ENCODE measurements at places on chromosomes 7 and 10. TPM values are rescaled to one million over a fixed set of nuclear protein-coding genes. Genes with fewer than 3 reads are reported as not detected.

- DNase-seq: no peak
These were observed 40.0 kb downstream of the CALD1 start for GRCh38 chr7:134819401-134819800.

- no peak for DNase-seq
These were observed 278.2 kb downstream of the PLXDC2 start for GRCh38 chr10:20094226-20094976.

- DNase-seq: no peak
These were observed 671.0 kb upstream of the FOXK1 start for GRCh38 chr7:4010923-4011656.

The ATP6V0A4 gene
- not detected for total RNA-seq

GRCh38 chr7:26614503-26614902 is 249.9 kb downstream of the SKAP2 start:
- DNase-seq: no peak

- DNase-seq: no peak
These were observed 324.3 kb upstream of the GALNT17 start for GRCh38 chr7:70807650-70808049.

DNA sequence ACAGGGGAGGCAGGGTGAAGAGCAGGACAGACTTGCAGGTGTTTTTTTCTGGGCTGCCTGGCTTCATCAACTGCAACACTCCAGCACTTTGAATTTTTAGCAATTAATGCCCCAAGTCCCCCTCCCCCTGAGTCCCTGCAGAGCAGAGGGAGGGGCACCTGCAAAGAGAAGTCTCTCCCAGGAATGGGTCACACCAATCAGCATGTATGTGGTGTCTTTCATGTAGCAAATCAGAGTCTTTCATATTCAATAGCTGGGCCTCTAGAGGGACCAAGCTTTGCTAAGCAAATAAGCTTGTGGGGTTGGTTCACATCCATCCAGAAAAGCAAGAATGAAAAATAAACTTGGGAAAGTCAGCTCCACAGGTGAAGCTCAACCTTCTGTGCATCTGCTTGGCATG is 90.7 kb downstream of the PARP12 start:
- no peak for DNase-seq

- DNase-seq: no peak
These were observed 143.3 kb upstream of the VSTM2A start for GRCh38 chr7:54398863-54399262.

- no peak for DNase-seq
These were observed 44.9 kb downstream of the TMEM178B start for GRCh38 chr7:141118767-141119166.

DNA sequence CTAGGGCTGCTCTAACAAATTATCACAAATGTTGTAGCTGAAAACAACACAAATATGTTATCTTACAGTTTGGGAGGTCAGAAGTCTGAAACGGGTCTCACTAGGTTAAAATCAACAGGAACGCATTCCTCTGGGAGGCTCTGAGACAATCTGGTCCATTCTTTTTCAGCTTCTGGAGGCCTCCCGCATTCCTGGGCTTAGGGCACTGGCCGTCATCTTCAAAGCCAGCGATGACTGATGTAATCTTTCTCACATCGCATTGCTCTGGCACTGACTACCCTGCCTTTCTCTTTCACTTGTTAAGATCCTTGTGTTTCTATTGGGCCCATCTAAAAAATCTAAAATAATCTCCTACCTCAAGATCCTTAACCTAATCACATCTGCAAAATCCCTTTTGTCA is 1071.5 kb upstream of the C7orf33 start:
- DNase-seq: no peak

The ANKRD61 gene
- total RNA-seq: 0.20 TPM

The FLNC gene
- 591 TPM for total RNA-seq

The MYL10 gene
- total RNA-seq: not detected

The SNX8 gene
- total RNA-seq: 16.7 TPM

- DNase-seq: no peak
These were observed 185.7 kb downstream of the KIAA1217 start for GRCh38 chr10:24394461-24395190.

The RGR gene
- 0.79 TPM for total RNA-seq

DNA sequence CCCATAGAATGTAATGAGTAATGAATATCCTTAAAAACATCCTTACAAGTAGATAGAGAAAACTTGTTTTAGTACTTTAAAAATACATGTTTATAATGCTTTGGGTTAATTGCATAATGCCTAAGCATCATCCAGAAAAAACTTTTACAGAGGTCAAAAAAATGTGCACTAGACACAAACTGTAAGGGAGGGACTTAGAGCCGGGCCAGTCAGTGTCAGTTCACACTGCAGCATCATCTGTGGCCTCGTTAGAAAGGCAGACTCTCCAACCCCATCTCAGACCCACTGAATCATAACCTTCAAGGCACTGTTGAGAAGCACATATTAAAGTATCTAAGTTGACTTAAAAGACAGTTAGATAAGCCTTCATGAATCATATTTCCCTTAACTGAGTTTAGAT is 230.1 kb upstream of the PRPS1L1 start:
- no peak for DNase-seq

- no peak for DNase-seq
These were observed 75.6 kb downstream of the CCDC6 start for GRCh38 chr10:59830601-59831259.

DNA sequence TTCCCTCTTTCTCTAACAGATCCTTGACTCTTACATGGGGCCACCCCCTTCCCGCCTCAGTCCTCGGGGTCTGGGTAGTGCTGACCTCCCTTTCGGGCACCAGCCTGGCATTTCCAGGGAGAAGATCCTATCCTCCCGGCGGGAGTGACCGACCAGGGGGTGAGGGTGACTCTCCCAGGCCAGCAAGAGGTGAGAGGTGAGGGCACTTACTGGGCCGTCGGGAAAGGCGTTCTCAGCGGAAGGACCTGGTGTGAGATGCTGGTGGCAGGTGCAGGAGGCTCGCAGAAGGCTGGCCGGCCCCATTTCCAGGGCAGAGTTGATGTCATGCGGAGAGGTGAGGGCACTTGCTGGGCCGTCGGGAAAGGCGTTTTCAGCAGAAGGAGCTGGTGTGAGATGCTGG is 4.2 kb upstream of the FOXL3 start:
- DNase-seq: no peak

The PRLHR gene
- not detected for total RNA-seq

GRCh38 chr7:12623885-12624498 is 53.5 kb downstream of the SCIN start:
- DNase-seq: no peak

The AGR2 gene
- not detected for total RNA-seq

GRCh38 chr10:12018438-12019282 is 23.9 kb downstream of the UPF2 start:
- no peak for DNase-seq

GRCh38 chr10:109741712-109742111 is 181.6 kb downstream of the XPNPEP1 start:
- no peak for DNase-seq

The CYP2W1 gene
- not detected for total RNA-seq

The SPAM1 gene
- total RNA-seq: not detected

DNA sequence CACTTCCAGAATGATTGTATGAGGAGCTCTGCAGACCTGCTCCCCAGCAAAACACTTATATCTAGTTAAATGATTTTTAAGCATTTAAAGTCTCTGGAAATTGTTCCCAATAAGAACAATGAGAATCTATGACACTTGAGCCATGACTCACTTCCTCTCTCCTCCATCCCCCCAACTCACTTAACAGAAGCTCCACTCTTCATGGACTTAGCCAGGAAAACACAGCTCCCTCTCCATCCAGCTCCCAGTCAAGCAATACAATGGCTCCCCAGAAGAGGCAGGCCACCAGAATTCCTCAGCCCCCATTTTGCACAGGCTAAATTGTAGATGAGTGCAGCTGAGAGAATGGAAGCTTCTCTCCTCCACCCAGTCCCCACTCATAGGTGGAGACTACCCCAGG is 27.0 kb downstream of the AOC1 start:
- DNase-seq: no peak

GRCh38 chr7:70578131-70578530 is 553.8 kb upstream of the GALNT17 start:
- DNase-seq: no peak

DNA sequence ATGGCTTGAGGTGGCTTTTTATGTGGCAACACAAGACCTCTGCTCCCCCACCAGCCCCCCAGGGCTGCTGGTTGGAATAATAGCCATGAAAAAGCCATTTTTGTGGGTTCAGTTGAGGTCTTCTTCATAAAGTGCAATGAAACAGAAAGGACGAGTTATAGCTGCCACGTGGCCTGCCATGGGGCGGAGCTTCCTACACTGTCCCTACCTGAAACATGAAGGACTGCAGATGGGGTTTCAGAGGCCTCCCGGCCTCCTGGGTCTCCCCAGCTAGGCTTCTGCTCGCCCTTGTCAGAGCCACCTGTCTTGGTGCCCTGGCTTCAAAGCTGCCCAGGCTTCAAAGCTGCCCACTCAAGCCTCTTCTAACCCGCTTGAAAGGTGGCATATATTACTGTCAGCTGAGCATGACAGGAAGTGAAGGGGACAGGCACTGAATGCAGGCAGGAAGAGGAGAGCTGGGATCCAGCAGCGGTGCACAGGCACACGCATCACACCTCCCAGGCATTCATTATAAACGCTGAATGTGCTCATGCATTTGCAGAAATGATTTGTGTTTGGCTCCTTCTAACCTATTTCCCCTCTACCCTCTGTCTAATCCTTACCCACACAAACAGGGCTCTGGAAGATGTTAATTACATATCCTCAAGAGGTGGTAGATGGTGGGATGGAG is 245.9 kb upstream of the PODXL start:
- no peak for DNase-seq

The ADCYAP1R1 gene
- 6.0 TPM for total RNA-seq

The BAMBI gene
- 12.5 TPM for total RNA-seq

GRCh38 chr10:49005270-49005669 is 65.6 kb upstream of the LRRC18 start:
- no peak for DNase-seq

The GPC2 gene
- 0.35 TPM for total RNA-seq

DNA sequence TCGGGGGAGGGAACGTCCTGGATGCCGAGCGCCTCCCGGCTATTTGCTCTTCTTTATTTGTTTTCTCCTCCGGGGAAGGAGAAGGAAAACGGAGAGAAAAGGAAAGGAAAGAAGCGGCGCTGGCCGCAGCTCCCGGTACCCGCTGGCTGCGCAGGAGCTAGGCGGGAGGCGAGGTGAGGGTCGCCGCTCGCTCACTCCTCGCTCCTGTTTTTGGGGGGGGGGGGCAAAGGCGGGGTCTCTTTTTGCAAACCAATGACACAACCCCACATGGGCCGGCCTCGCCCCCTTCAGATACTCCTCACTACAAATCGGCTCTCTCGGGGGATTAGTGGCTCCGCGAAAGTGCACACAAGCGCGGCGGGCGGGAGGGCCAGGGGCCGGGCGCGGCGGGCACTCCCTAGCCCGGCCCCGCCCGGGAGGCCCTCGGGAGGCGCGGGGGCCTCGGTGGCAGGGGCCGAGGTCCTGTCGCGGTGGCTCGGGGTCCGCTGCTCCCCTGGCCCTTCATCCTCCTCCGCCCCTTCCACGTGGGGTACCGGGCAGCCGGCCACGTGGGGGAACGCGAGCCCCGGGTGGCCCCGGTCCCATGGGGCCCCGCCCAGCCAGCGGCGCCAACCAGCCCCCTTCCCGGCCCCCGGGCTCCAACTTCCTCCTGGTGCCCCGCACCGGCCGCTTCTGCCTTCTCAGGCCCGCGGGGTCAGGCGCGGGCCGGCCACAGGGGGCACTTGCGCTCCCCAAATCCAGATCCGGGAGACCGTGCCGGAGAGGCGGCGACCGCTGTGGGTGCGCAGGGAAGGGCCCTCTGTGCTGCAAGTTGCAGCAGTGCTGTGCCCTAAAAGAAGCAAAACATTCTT is 718 bp upstream of the CTBP2 start:
- DNase-seq: peak; percentile 88

The CDC14C gene
- total RNA-seq: not detected

- no peak for DNase-seq
These were observed 7.7 kb downstream of the SLC37A3 start for GRCh38 chr7:140390466-140391190.

GRCh38 chr7:65239707-65240352 is 133.8 kb upstream of the ZNF92 start:
- peak; percentile 60 for DNase-seq

- DNase-seq: no peak
These were observed 227.8 kb downstream of the GLRX3 start for GRCh38 chr10:130363899-130364445.

The SEMA3A gene
- total RNA-seq: 1.2 TPM

DNA sequence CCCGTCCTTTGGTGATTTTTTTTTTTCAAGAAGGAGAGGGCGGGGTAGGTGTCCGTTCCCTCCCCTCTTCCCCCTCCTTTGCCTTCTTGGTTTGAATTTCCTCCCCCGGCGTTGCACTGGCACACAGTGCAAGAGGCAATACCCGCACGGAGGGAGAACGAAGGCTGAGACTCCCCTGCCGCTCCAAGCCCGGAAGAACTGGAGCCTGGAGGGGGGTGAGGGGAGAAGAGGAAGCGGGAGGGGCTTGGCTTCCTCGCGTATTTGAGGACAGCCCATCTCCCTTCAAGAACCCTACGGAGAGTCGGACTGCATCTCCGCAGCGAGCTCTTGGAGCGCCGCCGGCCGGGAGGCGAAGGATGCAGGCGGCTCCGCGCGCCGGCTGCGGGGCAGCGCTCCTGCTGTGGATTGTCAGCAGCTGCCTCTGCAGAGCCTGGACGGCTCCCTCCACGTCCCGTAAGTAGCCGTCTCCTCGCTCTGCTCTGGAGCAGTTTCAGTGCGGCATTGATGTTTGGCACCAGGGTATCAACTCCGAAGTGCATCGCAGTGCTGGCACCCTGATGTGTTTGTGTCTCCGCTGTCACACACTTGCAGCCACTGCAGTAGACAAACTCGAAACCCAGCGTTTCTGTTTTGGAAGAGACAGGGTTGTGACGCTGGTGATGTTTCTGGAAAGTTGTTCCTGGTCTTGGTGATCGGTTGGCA is at the start of gene CNTNAP2:
TSS of gene CNTNAP2 (plus strand) at position 281 of the 702 bp plus-strand sequence. CDS start at position 357, 76 bp downstream.
- DNase-seq: peak; percentile 49

GRCh38 chr10:13152296-13152695 is 9.1 kb upstream of the MCM10 start:
- no peak for DNase-seq

DNA sequence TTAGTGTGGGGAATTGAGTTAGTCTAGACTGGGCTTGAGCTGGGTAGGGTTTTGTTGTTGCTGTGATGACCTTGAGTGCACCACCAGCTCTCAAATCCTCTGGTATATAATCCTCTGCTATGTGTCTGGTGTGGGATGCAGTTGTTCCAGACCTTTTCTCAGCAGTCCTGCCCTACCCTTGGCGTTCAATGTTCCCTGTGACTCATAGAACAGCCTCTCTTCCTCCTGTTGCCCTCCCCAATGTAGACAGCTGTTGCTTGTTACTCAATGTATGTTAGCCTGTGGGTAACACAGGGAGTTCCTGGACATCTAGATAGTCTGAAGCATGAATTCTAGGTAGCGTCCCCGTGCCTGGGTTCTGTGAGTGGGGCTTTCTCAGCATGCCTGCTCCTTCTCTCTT is 19.8 kb downstream of the ACBD7 start:
- no peak for DNase-seq
